ENCODE measurements at places on chromosomes 6 and 20.

DNA sequence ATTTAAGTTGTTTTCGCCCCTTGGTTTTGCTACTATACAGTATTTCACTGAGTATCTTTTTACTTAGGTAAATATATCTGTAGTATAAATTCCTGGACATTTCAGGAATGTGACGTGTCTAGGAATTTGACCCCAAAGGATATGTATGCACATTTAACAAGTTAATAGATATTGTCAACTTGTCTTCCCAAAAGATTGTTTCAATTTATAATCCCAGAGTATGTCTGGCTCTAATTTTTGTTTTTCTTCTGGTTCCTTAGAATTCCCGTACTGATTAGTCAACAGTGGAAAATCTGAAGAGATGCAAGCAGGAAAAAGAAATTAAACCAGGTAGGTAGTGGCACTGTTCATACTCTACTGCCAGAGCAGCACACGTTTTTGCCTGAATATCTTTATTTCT, 7.2 kb downstream of the PKIG start:
- DNase-seq, result no peak

GRCh38 chr6:43921548-43922425, 151.8 kb downstream of the VEGFA start:
- DNase-seq, result no peak

- no peak for DNase-seq
Measured at GRCh38 chr6:134550604-134551003, 232.7 kb upstream of the SGK1 start.

DNA sequence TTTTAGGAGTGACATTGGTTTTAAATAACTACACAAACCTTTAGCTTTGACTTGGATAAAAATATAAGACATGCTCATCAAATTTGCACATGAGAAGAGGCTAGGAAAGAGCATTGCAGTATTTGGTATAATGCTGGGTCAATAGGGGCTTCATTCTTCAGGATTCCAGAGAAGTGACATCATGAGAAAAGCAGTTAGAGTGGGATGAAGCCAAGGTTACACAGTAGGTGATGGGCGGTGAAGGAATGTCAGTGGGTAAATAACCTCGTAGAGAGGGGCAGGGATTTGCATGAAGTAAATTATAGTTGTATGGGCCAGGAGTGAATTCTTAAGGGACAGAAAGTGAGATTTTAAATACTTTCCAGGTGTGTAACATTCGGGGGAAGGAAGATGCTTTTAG, 216.2 kb downstream of the RFPL4B start:
- no peak for DNase-seq

GRCh38 chr20:24983896-24984295, 8.7 kb downstream of the APMAP start:
- DNase-seq, result no peak

- no peak for DNase-seq
Measured at GRCh38 chr6:143204045-143204444, 143.4 kb downstream of the AIG1 start.

DNA sequence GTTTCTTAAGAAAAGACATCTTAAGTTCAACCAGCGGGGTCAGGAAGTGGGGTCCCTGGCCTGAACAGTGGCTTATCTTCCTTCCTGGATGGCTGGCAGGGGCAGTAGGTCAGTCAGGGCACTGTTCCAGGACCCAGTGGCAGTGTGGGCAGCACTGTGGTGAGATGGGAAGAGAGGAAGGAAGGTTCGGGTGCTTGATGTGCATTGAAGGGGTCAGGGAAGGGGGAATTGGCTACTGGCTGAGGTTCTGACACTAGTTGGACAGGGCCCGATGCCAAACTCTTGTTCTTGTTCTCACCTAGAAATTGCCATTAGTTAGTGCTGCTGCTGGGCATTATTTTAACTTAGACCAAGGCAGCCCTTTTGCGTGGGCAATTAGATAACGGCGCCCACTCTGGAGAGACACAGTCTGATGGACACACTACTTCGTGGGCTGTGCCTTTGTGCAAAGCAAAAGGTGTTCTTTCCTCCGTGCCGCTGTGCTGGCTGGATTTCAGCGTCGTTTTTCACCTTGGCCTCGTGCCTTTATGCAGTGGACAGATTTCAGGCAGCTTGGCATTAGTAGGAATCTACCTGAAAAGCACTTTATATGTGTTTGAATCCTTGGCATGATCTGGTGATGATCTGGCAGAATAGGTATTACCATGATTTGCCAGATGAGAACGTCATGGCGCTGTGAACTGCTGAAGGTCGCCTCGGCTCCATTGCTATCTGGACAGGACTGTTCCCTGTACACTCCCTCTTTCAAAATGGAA, 30.3 kb downstream of the UTRN start:
- DNase-seq, result no peak

DNA sequence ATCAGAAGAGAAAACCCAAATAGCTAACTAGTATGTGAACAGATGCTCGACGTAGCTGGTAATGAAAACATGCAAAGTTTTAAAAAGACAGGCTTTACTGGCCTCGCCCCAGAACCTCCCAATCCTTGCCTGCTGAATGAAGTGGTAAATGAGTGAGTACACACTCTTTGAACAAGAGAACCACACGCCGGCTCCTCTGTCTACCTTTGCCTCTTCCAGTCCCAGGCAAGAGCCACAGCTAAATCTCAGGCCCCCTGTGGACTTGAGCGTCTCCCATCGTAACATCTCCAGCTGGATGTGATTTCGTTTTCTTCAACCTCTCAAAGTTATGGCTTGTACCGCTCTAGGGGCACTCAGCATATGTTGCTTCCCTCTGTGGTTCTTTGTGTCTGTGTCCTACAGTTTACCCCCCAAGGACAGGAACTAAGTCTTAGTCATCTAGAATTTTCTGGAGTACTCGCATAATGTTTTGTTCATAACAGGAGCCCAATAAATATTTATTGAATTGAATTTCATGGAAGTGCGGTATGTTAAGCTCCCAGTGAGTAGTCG, 153.2 kb upstream of the TAB2 start:
- DNase-seq, result no peak

- DNase-seq, result no peak
Measured at GRCh38 chr20:40587038-40587437, 102.0 kb downstream of the MAFB start.
